ENCODE measurements at places on chromosomes 12 and 14. TPM values are rescaled to one million over a fixed set of nuclear protein-coding genes. Genes with fewer than 3 reads are reported as not detected.

DNA sequence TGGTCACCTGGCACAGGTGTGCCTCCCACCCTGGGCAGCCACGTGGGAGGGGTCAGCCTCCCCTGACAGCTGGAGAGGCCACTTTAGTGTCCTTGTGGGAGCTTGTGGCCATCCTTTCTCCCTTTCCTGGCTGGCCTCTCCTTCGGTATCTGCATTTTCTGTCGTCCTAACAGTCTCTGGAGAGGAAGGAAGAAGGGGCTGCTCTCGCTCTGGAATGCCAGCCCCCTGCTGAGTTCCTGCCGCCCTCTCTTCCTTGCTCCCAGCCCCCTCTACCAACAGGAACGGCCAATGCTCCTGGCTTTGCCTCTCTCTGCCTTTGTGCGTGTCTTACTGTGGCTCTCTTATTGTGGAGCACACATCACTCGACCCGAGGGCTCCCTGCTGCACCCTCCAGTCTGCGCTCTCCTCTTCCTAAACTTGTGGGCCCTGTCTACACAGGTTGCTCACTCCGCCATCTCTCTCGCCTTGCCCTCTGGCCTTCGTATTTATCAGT is 70.8 kb downstream of the FBXL14 start:
- peak; percentile 77 for DNase-seq

GRCh38 chr14:75213172-75213571 is 36.8 kb upstream of the TMED10 start:
- DNase-seq = no peak

DNA sequence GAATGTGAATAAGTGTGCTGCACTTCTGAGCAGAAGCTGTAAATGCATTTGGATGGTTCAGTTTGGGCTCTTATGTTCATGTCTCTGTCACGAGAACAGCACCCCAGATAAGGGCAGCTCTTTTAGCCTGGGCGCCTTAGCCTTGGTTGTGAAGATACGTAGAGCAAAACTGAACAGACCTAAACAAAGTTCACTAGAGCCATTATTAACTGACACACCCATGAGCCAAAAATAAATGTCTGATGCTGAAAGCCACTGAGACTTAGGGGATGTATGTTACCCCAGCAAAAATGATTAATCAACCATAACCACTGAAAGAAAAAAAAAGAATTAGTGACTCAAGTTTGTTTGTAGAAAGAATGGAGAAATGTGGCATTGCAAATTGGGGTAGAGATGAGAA is 343.4 kb downstream of the BCAT1 start:
- DNase-seq = no peak

Gene ALDH1L2
- 21.1 TPM for total RNA-seq

Gene KLRB1
- total RNA-seq = 0.39 TPM

GRCh38 chr12:10363914-10364814 is 25.7 kb downstream of the KLRK1 start:
- no peak for DNase-seq

DNA sequence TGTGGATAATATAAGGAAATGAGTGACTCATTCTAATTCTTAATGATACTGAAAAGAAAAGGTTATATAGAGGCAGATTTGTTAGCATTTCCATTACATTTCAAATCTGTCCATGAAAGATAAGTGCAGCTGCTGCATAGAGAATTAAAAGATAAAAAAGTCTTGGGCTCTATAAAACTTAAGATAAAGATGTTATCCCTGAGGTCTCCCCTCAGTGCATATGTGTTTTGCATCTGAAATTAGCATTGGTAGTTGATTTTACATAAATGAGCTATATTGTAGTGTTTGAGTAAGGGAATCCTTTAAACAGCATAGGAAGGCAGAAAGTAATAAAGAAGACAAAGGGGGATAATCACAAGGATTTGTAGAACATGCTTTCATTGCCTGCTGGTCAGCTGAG is 206.2 kb downstream of the FSCB start:
- no peak for DNase-seq

DNA sequence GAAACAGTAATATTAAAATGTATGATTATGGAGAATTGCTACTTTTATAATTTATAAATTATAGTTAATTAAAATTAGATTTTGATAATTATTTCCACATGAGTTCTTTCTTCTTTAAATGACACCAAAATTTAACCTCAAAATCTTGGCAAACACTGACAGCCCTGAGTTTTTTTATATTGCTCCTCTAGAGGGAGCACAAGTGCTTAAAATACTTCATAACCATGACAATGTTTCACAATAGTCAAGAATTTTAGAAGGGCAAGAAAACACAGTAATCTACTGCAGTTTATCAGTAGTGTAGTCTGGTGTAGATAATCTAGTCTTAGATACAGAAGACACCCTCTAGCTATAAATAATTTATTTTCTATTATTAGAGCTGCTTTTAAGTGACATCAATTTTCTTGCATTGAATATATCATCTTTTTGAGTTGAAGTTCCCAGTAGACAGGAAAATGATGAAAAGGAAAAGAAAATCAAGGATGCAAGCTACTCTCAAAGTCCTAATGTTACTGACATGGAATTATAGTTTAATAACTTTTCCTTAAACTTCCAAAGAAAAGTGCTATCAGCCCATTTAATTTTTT is 14.3 kb upstream of the PTGER2 start:
- no peak for DNase-seq

GRCh38 chr12:76303365-76303764 is 44.9 kb downstream of the BBS10 start:
- no peak for DNase-seq

Gene AQP2
- not detected for total RNA-seq

DNA sequence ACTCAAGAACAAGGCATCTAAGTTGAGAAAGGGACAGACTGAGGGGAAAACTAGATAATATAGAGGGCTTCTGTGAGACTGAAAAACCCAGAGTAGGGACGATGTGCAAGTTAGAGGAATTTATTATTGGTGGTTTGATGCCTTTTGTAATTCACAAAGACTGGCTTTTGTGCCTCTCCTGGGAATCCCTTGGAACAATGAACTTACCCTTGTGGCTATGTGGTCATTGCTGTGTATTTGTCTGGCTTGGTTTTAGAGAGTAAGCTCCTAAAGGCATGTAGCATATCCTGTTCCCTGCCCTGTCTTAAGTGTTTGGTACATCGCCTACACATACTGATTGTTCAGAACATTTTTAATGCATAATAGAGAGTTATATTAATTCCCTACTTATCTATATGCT is 26.6 kb downstream of the DCN start:
- no peak for DNase-seq

Gene HOXC6
- 0.74 TPM for total RNA-seq

DNA sequence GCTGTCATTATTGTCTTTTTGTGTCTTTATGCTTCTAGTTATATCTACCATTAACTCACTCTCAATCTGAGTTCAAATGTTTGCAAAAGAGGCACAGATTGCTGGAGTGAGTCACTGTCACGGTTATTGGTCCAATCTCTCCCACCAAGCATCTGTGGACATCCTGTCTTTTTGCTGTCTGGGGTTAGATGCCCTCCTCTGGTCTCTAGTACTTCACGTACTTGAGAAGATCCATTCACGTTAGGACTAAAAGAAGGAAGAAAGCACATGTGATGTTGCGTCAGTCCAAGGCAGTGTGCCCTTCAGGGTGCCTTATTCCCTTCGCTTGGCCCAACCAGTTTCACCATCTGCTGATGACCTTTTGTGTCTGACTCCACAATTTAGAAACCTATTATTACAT is 72.3 kb upstream of the STXBP6 start:
- no peak for DNase-seq

Gene SPTB
- 0.67 TPM for total RNA-seq

GRCh38 chr12:116280595-116281290 is 3.2 kb upstream of the MED13L start:
- no peak for DNase-seq

GRCh38 chr14:92680781-92681650 is 67.4 kb downstream of the LGMN start:
- no peak for DNase-seq

Gene PPM1H
- 5.1 TPM for total RNA-seq

Gene TMTC2
- 7.0 TPM for total RNA-seq

DNA sequence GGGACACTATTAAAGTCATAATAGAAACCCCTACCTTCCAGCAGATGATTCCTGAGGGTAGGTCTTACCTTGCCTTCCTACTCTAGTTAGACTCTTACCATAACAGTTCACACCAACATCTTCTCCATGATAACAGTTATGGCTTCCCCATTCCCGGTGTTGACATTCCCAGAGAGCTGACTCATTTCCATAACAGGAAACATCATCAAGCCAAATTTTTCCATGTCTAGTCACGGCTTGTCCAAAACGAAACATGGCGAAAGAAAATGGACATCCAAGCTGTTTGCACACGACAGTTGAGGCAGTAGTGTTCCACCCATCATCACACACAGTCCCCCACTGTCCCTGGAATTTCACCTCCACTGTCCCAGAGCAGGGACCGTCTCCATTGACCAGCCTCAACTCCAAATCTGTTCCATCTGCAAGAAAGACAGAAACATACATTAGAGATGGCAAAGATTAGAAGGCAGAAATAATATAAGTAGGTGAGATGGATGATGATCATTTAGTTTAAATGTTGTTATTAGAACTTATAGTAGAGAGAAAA is 10.6 kb downstream of the CD163L1 start:
- DNase-seq = no peak

GRCh38 chr14:71387753-71388152 is 480.5 kb downstream of the PCNX1 start:
- no peak for DNase-seq

- DNase-seq = no peak
Measured at GRCh38 chr14:56949828-56950227, 139.5 kb upstream of the OTX2 start.

DNA sequence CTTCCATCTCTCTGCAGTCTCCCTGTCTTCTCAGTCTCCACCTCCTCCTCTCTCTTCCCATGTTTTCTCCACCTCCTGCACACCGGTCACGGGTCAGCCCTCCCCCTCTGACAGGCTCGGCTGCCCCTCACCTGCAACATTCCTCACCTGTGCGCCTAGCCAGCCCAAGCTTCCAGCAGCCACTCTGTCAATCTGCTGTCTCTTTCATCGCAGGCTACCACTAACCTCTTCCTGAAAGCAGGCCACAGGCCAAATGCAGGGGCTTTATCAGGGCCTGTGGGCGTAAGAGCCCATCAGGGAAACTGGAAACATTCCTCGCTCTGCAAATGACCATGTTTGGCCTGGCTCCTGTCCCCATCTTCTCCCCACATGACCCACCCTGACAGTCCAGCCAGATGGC is 34.5 kb downstream of the CMKLR1 start:
- DNase-seq = no peak

DNA sequence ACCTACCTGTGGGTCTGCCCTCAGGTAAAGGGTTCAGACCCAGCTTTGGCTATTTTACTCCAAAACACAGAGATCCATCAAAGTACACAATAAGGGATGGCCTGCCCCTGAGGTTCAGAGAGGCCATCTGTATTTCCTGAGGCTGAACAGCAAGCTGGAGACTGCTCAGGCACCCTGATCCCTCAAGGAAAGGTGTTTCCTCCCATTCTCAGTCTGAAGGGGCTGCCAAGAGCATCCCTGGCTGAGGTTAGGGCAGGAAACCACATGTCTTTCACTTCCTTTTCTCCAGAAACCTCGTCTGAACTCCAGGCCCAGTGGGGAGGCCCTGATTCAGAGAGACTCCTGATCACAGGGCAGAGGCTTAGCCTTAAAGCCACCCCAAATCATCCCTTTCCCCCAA is 1.5 kb downstream of the RILPL1 start:
- DNase-seq = no peak

Gene LBHD2
- total RNA-seq = 3.1 TPM

Gene ADAM21
- total RNA-seq = 0.13 TPM

DNA sequence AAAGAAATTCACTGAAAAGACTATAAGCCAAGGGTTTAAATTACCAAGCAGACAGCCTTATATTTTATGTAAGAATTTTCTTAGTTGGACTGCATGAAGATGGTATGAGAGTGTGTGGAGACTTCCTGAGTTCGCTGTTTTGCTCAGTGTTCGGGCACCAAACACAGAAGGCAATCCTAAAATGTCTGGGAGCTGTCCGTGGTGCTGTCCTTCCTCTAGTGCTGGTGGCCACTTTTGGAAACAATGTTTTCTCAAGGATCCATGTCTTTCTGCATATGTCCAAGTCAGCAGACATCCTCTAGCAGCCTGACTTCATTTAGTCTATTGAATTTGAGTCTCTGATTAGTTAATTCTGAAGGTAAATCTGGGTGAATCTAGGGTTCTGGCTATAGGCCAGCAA is 135.8 kb downstream of the SLC8A3 start:
- no peak for DNase-seq

DNA sequence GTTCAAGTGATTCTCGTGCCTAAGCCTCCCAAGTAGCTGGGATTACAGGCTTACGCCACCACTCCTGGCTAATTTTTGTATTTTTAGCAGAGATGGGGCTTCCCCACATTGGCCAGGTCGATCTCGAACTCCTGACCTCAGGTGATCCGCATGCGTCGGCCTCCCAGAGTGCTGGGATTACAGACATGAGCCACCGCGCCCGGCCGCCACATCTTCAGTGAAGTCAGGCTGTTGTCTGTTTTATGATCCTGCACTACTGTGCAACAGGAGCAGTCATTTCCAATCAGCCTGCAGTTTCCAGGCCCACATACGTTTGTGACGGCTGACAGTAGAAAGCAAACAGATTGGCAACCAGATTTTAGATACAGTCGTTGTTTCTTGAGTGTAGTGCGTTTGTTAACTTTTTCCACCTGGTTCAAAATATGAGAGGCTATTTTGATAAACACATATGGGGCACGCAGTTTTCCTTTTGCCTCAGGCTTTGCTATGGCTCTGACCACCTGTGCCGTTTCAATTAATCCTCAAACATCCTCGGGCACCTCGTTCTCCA is 74.8 kb downstream of the LGMN start:
- DNase-seq = no peak

DNA sequence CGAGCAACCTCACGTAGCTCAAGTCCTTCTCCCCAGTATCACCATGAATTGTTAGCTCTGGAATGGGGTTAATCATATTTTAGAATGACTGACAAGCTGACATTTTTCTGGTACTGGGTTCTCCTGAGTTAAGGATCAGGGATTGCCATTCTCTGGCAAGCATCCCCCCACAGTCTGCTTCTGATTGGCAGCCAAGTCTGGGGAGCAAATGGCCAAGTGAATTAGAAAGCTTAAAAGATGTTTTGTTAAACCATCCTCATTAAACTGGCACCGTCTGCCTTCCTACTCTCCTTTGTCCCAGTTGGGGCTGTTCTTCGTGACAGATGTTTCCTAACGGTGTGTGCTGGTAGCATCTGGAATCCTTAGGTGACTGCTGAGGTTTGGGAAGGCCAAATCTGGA is 17.2 kb upstream of the CISTR start:
- no peak for DNase-seq

- no peak for DNase-seq
Measured at GRCh38 chr12:3238196-3238595, 161.0 kb downstream of the TSPAN9 start.

- DNase-seq = no peak
Measured at GRCh38 chr12:50220363-50220995, 53.3 kb upstream of the CERS5 start.

DNA sequence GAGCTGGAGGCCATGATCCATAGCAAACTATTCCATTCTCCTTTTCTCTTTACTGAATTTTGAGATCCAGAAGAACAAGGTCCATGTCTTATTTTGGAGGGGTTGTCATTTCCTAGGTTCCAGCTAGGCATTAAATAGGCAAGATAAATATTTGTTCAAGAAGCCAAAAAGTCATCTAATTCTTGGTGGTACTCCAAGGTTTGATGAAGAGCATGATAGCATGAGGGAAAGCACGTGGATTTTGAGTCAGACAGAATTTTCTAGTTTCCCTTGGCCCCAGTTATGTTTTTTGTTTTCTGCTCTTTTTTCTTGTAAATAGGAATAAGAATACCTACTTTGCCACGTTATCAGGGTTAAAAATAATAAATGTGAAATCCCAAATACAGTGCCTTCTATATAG is 25.5 kb upstream of the FRMD6 start:
- DNase-seq = no peak

Gene TSHR
- 0.39 TPM for total RNA-seq

- no peak for DNase-seq
Measured at GRCh38 chr14:51912112-51912786, 51.8 kb downstream of the GNG2 start.
